Mesenteric fat pad (tissue), 1 donor: ENCODE measurements at places on chromosomes 5 and 9. TPM values are rescaled to one million over a fixed set of nuclear protein-coding genes. Genes with fewer than 3 reads are reported as not detected.

- DNase-seq = no peak
Observed at GRCh38 chr5:36570301-36571095, 35.9 kb upstream of the SLC1A3 start.

DNA sequence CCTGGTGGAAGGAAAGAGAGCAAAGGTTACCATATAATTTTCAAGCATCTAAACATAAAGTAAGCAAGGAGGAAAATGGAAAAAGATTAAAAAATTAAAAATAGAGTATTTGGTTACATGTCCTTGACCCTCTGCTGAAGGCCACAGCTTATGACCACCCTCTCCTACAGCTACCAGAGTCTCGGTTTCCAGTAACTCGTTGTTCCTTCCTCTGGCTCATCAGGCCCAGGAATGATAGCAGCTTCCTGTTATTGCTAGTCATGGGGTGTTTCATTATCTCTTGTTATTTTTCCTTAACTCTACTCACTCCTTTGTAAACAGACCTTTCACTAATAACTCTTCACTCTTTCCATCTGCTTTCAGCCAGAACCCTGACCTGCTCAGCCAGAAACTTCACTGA, 102.2 kb downstream of the YTHDC2 start:
- DNase-seq = no peak

Gene RLN2
- total RNA-seq = not detected

DNA sequence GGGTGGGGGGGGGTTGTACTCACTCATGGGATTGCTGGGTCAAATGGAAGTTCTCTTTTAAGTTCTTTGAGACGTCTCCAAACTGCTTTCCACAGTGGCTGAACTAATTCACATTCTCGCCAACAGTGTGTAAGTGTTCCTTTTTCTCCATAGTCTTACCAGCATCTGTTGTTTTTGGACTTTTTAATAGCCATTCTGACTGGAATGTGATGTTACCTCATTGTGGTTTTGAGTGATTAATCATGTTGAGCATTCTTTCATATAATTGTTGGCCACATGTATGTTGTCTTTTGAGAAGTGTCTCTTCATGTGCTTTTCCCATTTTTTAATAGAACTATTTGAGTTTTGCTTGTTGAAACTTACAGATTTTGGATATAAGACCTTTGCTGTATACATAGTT, 94.9 kb upstream of the PLPPR1 start:
- no peak for DNase-seq

DNA sequence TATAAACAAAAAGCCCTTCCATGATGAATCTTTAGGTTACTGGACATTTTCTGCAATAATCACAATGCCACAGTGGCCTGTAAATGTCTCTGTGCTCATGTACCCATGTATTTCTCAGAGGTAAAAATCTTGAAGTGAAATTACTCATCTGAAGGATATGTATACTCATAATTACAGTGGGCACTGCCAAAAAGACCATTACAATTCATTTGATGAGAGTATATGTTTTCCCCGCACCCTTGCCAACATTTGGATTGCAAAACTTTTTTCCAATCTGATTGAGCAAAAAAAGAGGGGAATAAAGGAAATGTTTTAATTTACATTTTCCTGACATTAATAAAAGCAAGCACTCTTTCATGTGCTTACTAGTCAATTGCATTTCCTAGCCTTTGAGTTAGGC, 110.5 kb downstream of the EPB41L4A start:
- DNase-seq = no peak

Gene SLC2A8
- 15.1 TPM for total RNA-seq

GRCh38 chr9:100465761-100466160, 7.2 kb upstream of the TMEFF1 start:
- DNase-seq = no peak

GRCh38 chr5:172293054-172293744, 9.6 kb upstream of the UBTD2 start:
- DNase-seq = no peak

Gene CDHR2
- total RNA-seq = 0.45 TPM

DNA sequence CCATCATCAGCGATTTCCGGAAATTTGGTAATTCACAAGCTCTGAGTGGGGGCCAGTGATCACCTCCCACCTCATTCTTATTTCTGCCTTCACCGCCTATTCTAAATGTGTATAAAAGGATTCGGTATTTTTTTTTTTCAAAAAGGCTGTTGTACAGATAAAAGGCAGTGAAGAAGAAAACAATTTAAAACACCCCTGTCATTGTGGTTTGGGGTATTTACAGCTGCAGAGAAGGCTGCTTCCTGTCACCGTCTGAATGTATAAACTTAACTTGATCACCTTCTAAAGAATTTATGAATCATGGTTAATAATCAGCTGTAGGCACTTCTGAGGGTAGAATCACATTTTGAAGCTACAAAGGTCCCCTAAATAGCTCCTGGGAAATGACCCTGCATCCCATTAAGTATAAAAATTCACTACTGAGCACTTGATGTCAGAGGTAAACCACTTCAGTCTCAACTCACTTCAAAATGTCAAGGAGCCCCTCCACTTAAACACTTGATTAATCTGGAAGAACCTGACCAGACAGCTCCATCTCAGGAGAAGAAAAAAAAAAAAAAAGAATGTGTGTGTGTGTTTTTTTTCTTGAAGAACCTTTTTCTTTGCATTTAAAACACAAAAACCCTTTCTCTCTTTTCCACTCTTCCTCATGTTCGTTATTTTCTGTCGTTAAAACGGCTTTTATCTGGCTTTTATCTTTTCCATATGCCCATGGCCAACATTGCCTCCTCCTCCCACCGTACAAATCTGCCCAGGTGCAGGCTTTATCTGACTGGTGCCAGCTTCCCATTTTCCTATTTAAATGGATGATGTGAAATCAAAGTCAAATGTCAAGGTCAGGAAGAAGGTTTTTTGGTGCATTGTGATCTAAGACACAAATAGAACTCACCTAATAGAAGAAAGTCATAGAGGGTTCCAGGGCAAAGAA, 291.2 kb downstream of the IRX1 start:
- DNase-seq = no peak

- DNase-seq = no peak
Observed at GRCh38 chr5:147049764-147050163, 171.2 kb upstream of the PPP2R2B start.

Gene UGT3A1
- not detected for total RNA-seq

Gene GLRX
- 155 TPM for total RNA-seq

DNA sequence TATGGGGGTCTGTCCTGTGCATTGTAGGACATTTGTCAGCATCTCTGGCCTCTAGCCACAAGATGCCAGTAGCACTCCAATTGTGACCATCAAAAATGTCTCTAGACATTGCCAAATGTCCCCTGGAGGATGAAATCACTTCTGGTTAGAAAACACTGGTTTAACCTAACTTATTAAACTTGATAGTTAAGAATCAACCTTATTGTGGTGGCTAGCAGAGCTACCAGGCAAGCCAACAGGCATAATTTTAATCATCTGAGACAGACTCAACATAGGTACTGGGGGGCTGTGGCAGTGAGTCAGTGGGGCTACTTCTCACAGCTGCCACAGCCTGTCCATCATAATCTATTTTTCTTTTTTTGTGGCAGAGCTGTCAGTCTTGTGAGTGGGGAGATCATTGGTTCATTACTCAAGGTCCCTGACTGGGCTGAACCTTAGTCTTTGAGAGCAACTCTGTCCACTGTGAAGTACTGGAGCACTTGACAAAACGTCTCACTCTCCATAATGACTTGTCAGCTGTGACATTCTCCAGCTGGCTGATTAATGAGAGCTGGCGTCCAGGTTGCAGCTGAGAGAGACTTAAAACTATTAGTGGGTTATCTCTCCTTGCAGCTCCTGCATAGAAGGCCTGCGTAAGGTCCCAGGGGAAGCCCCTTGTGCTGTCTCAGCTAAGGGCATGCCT, 107.9 kb downstream of the DCP2 start:
- DNase-seq = no peak

GRCh38 chr9:114386886-114387679, 699 bp downstream of the AKNA start:
- no peak for DNase-seq

DNA sequence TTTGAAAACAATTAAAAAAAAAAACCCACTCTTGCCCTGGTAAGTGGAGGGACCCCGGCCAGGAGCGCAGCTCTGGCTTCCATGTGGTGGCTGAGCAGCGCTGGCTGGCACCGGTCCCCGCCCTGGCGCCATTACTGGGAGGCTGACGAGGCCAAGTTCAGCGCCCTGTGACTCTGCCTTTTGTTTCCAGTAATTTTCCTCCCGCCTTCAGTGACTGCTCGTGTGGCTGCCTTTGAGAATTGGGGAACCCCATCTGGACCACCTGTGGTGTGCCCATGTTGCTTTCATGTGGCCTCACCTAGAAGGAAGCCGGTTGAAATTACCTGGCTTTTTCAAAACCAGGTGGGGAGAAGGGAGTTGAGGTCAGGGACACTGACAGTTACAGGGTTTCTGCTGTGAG, 136.1 kb downstream of the GAPVD1 start:
- no peak for DNase-seq

Gene MZB1
- 0.61 TPM for total RNA-seq

GRCh38 chr5:175609526-175609925, 48.3 kb upstream of the HRH2 start:
- DNase-seq = no peak

Gene P4HA2
- 15.7 TPM for total RNA-seq

- DNase-seq = no peak
Observed at GRCh38 chr5:136768457-136768856, 403.1 kb upstream of the TRPC7 start.

Gene FAM169A
- 0.16 TPM for total RNA-seq

GRCh38 chr5:139660923-139661814, 13.0 kb downstream of the CXXC5 start:
- DNase-seq = peak; percentile 96

- DNase-seq = no peak
Observed at GRCh38 chr5:135393229-135393628, 5.8 kb downstream of the MACROH2A1 start.

DNA sequence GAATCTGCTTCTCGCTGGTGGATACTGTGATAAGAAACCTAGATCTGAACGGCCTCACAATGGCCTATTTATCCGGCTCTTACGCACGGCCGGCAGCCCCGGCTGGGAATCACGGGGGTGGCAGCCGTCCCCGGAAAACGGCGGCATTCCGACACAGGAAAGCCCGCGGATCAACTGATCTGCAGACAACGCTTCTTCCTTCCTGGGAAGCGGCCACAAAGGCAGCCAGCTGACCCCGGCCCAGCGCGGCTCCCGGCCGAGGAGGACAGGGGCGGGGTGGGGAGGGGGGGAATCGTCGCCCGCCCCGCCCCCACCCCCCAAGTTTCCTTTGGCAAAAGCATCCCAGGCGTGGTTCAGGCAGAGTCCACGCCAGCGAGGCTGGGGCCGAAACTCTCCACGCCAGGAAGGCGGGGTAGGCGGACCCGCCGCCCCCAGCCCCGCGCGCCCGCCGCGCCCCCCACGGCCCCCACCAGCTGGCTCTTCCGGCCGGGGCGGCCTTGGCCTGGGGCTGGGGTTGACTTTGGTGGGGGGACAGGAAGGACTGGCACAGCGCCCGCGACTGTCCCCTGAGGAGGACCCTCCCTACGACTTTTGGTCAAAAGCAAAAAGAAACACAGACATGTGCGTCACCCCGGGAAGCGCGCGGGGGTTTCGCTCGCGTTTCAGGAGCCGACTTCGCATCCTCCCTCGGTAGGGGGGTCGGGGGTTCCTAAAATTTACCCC, 247.7 kb upstream of the ANKRD55 start:
- no peak for DNase-seq

DNA sequence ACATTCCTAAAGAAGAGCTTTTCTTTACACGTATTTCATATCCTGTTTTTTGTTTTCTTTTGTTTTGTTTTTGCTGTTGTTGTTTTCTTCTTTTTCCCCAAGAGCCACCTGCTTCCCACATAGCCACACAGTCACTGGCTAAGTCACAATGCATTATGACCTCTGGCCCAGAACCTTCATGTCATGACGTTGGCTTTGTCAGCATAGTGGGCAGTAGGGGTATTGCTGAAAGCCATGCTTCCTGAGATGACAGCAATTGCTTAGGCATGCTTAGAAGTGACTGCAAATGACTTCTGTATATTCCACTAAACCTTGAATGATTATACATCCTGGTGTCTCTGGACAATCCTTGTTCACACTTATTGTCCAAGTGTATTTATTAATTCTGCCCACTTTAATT, 375.8 kb downstream of the TAF11L14 start:
- DNase-seq = no peak

- no peak for DNase-seq
Observed at GRCh38 chr9:18675973-18676372, 202.0 kb downstream of the ADAMTSL1 start.

Gene KCNMB1
- 0.93 TPM for total RNA-seq

GRCh38 chr9:129394061-129394885, 216.2 kb upstream of the IER5L start:
- DNase-seq = no peak

GRCh38 chr9:101427358-101427757, 8.2 kb downstream of the ALDOB start:
- no peak for DNase-seq

GRCh38 chr5:67887748-67888161, 327.8 kb upstream of the PIK3R1 start:
- no peak for DNase-seq
